Astrocyte of the spinal cord (primary cell): ENCODE measurements at places on chromosomes 7 and 10.

DNA sequence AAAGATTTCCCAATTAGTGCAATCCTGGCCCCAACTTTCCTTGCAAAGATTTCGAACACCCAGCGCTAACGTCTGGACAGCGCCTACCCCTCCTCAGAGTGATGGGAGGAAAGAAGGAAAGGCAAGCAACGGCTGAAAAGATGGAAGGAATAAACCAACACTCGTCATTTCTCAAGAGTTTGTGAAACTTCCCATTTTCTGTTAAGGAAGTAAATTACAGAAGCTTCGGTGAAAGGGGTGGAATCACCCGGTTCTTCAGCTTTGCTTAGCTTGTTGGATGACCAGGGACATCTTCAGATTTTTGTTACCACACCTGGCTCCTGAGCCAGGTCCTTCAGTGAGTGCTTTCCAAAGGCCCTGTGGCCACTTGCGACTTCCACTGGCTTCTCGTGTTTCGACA is 313.1 kb downstream of the SKIDA1 start:
- DNase-seq: no peak

GRCh38 chr10:112792487-112793201 is 157.4 kb upstream of the TCF7L2 start:
- DNase-seq: peak; percentile 25

- DNase-seq: no peak
These were observed 93.0 kb downstream of the ABLIM1 start for GRCh38 chr10:114565066-114565465.

DNA sequence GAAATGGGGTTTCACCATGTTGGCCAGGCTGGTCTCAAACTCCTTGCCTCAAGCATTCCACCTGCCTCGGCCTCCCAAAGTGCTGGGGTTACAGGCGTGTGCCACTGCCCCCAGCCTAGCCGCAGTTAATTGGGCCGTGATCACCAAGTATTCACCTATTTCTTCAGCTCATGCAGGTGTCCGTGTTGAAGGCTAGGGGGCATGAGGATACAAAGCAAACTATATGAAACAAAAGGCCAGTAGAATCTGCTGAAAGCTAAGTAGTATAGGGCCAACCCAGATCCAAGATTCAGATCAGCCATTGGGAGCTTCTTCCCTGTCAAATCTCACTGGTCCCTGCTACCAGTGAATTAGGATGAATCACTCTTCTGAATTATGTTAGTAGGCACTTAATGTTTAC is 73.4 kb downstream of the LRRC4 start:
- DNase-seq: no peak

- peak; percentile 33 for DNase-seq
These were observed 1.1 kb upstream of the FEZF1 start for GRCh38 chr7:122305475-122306319.

GRCh38 chr10:77582710-77583115 is 54.9 kb downstream of the KCNMA1 start:
- DNase-seq: peak; percentile 73

DNA sequence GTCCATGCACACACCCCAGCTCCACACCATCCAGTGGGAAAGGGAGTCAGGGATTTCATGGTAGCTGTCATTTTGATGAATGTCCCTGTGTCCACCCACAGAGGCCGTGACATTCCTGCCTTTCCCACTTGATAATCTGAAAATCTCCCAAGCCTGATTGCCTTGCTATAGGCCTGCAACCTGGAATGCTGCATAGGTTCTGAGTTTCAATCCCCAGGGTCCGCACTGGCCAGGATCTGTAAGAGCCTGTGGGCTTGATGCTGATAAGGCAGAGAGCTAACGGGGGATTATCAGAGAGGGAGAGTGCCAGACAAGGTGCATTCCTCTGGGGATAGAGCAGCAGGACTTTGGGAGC is 57.5 kb downstream of the RBM20 start:
- DNase-seq: no peak

- DNase-seq: no peak
These were observed 17.1 kb upstream of the GTPBP4 start for GRCh38 chr10:971150-971542.

DNA sequence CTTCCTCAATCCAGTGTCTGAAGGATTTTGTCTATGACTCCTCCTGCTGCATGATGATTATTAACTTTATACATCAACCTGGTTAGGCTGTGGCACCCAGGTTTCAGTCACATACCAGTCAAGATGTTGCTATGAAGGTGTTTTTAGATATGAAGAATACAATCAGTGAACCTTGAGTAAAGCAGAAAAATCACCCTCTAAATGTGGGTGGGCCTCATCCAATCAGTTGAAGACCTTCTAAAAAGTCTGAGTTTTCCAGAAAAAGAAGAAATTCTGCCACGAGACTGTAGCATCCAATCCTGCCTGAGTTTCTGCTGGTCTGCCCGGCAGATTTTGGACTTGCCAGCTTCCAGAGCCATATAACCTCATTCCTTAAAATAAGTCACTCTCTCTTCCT is 126.1 kb upstream of the FRMD4A start:
- DNase-seq: no peak

DNA sequence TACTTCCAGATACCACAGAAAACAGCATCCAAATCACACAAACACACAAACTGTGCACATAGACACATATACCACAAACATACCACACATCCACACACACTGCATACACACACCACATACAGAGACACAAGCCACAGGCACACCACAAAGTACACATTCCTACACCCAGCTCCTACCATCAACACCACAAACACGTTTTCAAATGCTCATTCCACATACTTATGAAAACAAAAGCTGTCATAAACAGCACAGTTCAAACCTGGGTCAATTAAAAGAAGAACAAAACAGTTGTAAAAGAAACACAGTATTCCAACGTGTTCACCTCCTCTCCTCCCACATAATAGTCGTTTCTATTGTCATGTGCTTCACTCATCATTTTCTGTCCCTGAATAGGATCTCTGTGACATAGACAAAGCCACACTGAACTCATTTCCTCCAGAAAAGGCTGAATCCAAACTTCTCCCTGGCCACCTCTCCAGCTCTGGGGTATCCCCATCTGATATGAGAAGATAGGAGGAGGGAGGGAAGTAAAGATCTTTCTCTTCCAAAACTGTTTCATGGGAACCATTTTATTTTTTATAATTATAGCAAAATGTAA is 89.2 kb downstream of the CXCL12 start:
- DNase-seq: peak; percentile 38

DNA sequence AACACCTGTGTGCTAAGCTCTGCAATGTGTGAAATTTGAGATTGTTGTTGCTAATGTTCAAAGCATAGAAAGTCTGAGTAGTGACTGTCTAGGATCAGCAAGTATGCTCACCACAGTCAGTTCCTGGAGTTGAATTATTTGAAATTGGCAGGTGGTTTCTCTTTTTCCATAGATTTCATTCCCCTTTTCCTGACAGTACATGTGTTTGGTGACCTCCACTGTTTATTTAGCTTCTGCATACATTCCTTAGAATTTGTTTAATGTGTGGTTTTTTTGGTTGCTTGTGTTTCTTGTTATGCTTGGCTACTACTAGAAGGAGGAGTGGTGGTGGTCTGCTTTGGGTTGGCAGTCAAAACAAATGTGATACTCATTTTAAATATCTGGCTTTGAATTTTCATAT is 52.3 kb downstream of the FOXP2 start:
- DNase-seq: peak; percentile 70

DNA sequence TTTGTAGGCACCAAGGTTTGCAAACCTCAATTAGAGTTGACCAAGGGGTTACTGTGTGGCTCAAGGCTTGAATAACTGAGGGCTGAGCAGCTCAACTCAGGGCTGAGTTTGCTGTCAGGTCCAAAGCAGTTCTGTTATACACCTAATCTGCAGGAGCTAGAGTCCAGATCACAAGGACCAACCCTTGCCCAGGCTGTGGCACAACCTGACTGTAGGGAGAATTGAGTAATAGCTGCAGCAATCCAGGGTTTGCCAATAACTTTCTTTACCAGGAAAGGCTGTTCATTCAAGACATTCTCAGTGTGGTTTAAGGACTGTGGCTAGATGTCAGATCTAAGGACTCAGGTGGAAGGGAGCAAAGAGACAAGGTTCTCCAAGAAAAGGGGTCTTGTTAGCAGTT is 115.6 kb upstream of the IMMP2L start:
- peak; percentile 0 for DNase-seq

DNA sequence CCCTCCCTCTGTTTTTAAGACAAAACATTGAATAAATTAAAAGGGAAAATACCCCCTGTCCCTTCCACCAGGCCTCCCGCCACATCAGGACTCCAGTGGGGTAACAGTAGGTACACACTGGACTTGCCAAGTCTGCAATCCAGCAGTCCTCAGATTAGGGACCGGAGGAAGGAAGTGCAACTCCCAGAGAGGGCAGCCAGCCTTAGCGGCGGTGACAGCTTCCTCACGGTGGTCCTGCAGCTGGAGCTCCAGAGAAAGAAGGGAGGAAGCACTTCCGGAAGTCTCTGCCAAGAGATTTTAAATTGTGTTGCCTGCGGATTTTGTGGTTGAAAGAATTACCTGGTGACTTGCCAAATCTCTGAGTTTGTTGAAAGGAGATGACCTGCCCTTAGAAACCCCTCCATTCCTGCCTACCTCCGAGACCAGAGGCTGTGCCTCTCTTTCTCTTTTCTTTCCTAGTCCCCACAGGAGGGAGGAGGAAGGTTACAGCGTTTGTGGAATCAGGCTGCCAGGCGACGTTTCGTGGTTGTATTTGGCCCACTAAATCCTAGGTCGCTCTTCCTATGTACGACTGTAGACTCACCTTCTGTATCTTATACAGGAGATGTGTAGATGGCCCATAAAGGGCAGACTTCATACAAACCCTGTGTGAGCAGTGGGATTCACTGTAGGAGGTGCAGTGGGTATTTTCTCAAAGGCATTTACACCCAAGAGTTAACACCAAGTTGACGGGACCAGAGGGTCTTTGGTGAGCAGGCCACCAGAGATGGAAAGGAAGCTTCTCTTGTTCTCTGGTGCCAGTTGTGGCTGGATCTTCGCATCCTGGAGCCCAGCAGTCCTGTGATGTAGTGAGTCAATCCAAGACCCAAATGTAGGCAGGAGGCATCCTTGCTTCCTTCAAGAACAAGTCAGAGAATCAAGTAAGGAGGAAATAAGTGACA is 77.9 kb downstream of the INSIG1 start:
- no peak for DNase-seq

DNA sequence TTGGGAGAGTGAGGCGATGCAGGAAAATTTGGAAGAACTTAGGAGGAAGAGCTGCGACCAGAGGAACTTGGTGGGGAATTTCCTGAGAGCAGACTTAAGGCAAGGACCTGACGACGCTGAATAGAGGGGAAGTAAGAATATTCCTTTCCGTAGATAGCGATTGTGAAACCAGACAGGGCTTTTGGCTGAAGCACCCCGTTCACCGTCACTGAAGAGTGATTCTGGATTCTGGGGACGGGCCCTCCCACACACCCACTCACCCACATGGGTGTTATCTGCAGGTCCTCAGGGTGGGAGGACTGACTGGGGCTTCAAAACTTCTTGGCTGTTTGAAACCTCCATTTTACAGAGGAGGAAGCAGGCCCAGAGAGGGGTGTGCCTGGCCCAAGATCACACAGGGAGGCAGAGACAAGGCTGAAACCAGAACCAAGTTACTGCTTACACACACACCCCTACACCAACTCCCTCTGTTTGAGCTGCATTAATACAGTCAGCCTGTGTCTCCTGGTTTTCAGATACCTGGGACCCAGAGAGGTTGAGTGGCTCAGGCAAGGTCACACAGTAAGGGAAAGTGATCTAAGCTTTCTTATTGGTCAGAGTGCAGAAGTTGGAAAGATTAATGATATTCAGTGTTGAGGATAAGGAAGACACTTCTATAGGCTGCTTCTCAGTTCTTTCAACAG is 37.2 kb upstream of the CDH23 start:
- DNase-seq: no peak

- DNase-seq: no peak
These were observed 2.8 kb downstream of the TRIL start for GRCh38 chr7:28955356-28955717.

GRCh38 chr10:33482486-33482885 is 148.0 kb upstream of the NRP1 start:
- DNase-seq: no peak

DNA sequence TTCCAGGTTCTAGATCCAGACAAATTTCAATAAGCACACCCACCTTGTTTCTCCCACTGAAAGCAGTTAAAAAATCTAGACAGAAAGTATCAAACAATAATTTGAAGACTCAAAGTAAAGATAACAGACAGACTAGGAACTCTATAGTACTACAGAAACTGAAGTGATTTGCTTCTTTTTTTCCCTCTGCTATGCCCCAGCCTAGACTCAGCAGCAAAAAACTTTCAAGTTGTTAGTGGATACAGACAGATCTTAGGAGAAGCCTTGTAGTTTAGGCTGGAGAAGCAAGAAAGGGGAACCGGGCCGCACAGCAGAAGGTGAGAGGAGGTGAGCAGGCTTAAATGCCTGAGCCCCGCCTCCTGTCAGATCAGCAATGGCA is 65.1 kb downstream of the IGF2BP3 start:
- no peak for DNase-seq

DNA sequence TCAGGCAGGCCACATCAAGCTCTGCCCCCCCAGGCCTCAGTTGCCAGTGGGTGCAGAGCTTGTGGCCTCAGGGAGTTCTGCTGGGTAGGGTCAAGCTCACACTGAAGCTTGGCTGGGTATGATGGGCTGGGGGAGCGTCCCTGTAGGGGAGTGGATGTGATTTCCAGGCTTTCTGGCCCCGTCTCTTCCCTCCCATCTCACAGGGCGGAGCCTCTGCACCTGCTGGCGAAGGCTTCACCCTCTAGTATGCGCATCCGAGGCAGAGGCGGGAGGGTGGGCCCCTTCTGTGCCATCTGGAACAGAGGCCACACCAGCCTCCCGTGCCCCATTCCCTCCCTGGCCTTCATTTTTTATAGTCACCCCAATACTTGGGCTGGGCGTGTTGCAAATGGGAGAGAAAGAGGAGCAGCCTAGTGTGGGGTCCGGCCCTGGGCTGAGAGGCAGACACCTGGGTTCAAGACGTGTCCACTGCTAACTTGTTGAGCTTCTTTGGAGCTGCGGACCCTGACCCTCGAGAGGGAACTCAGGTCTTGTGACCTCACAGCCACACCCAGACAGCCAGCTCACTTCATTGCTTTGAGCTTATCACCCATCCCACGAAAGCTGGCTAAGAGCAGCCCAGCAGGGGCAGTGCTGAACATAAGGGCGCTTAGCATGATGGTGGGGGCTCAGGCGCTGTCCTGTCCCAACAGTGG is 2.3 kb downstream of the AQP1 start:
- no peak for DNase-seq

DNA sequence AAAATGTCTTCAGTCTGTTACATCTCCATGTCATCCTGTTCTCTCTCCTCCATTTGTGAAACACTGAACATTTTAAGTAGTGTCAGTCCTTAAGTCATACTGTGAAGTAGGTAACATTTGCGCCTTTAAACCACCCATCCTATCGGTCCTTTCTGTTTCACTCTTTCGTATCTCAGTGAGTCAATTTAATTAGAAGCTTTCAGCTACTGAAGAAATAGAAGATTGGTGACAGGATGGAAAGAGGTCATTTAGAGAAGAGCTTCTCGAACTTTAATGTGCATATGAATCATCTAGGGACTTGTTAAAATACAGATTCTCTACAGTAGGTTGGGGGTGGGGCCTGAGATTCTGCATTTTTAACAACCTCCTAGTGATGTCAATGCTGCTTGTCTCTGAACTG is 113.4 kb downstream of the SRI start:
- no peak for DNase-seq
